Astrocyte of the hippocampus (primary cell): ENCODE measurements at places on chromosomes 7 and 10.

DNA sequence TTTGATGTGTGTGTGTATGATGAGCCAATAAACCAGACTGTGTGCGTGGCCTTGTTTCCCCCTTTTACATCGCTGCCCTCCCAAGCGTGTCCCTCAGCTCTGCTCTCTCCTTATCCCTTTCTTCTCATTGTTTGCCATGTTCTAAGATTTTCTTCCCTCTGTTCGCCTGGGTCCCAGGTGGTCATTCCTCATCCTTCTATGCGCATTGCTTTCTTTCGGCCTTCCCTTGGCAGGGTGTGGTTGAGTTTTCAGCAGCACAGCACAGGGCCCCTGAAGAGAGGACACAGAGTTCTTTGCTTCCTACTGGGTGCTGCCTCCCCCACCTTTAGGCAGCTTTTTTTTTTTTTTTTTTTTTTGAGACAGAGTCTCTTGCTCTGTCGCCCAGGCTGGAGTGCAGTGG, 23.1 kb downstream of the GBX1 start:
- no peak for DNase-seq

DNA sequence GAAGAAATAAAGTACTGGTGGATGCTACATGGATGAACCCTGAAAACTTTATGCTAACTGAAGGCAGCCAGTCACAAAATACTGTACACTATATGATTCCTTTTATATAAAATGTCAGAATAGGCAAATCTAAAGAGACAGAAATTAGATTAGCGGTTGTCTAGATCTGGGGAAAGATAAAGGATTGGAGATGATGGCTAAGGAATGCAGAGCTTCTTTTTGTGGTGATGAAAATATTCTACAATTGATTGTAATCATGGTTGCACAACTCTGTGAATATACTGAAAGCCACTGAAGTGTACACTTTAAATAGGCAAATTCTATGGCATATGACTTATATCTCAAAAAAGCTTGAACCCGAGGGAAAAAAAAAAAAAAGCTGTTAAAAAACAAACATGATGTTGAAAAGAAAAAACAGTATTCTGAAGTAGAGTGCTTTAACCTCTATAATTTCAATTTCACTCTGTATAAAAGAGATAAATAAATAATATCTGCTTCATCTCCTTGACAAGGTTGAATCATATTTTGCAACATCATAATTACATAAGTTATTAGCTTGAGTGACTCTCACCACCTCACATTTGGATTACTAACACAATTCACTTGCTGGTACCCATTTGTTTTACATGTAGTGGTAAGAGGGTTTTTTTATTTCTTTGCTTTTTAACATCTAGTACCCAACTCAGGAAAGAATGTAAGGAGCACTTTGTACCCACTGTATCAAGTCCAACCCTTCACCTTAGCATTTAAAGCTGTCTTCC, 2.8 kb upstream of the GNAI1 start:
- DNase-seq: no peak

DNA sequence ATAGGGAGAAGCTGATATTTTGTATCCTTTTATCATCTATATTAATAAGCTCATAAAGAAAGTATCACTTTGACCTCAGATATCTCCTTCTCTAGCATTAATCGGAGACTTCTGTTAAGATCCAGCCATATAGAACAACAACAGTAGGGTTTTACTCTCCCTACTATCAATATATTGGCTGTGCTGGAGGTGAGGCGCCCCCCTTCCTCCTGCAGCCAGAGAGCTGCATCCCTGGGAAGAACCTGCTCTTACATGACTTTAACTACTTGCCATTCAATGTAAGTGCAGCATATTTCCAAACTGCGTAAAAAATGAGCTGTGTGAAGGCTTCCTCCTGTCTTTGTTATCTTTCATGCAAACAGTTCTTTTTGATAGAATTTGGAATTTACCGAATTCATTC, 247.8 kb downstream of the SDK1 start:
- DNase-seq: no peak

GRCh38 chr10:125473143-125473793, 209.7 kb downstream of the TEX36 start:
- DNase-seq: no peak

GRCh38 chr7:93715234-93715633, 140.7 kb upstream of the CALCR start:
- peak; percentile 51 for DNase-seq

DNA sequence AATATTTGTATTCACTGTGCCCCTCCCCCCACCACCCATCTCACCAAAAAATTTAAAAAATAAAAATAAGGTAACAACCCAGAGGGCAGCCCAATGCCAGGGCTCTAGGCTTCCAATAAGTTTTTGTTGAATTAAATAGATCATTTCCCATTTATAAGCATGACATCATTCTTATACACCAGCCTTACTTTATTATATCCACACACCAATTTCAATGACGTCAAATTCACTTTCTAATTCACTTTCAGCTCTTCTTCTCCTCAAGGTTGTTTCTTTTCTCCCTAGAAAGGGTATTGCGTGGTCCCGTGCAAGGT, 1.2 kb upstream of the DKK1 start:
- DNase-seq: no peak

DNA sequence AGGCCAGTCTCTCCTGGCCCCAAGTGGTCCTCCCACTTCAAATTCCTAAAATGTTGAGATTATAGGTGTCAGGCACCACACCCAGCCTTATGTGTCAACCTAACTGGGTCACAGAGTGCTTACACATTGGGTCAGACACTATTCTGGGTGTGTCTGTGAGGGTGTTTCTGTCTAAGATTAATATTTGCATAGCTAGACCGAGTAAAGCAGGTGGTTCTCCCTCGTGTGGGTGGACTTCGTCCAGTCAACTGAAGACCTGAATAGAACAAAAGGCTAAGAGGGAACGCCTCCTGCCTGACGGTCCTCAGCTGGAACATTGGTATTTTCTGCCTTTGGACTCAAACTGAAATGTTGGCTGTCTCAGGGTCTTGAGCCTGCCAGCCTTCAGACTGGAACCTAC, 11.5 kb downstream of the PPIF start:
- no peak for DNase-seq

GRCh38 chr7:69130396-69130795, 467.9 kb upstream of the AUTS2 start:
- DNase-seq: no peak

GRCh38 chr7:23020742-23021401, 6.9 kb upstream of the HYCC1 start:
- DNase-seq: peak; percentile 62

DNA sequence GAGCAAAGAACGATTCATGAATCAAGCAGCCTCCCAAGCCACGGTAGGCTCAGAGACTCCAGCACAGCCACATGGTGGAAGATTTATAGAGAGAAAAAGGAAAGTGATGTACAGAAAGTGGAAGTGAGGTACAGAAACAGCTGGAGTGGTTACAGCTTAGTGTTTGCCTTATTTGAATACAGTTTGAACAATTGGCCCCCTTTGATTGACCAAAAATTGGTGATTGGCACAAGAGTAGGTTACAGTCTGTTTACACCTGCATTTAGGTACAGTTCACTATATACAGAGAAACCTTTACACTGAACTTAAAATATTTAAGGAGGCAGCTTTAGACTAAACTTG, 136.4 kb upstream of the ASAH2 start:
- no peak for DNase-seq

DNA sequence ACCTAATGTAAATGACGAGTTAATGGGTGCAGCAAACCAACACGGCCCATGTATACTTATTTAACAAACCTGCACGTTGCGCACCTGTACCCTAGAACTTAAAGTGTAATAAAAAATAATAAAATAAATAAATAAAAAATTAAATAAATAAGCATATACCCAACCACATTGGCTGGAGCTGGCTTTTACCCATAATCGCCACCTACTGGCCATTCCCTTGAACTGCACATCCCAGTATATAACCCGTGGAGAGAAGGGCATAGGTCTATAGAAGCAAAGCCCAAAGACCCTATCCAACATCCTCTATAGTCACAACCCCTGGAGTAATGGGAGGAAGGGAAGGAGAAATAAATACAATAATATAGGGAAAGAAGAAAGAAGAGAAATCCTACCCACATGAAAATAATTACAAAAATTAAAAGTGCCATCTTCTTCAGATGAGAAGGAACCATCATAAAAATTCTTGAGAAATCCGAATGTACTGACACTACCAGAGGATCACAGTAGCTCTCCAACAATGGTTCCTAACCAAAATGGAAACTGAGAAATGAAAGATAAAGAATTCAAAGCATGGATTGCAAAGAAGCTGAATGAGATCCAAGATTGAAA, 65.6 kb downstream of the TWIST1 start:
- peak; percentile 28 for DNase-seq

GRCh38 chr7:31373337-31374289, 33.1 kb upstream of the NEUROD6 start:
- peak; percentile 83 for DNase-seq

DNA sequence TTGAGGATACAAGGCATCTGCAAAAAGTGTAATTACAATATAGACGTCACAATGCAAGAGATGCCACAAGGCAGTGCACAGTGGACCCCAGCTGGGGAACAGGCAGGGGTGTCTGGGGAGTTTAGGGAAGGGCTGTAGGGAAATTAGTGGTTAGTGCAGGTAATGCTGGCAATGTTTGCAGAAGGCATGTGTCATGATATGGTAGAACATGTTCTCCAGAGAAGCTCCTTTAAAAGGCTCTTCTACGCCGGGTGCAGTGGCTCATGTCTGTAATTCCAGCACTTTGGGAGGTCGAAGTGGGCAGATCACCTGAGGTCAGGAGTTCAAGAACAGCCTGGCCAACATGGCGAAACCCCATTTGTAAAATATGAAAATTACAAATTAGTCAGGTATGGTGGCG, 98.0 kb downstream of the JCAD start:
- DNase-seq: no peak

GRCh38 chr10:131071721-131072120, 239.8 kb downstream of the TCERG1L start:
- no peak for DNase-seq

- DNase-seq: no peak
Observed at GRCh38 chr10:71397296-71398212, 834 bp downstream of the CDH23 start.

- DNase-seq: no peak
Observed at GRCh38 chr7:751826-752225, 24.7 kb upstream of the PRKAR1B start.

- no peak for DNase-seq
Observed at GRCh38 chr10:71419002-71419540, 22.4 kb downstream of the CDH23 start.

GRCh38 chr10:100519311-100520051, at the start of gene SEC31B:
SEC31B (minus strand) TSS chr10:100519861; CDS start chr10:100516952, 2,909 bp downstream.
- DNase-seq: peak; percentile 53
